Cardiac muscle cell (in vitro differentiated cells and primary cell): ENCODE measurements at places on chromosomes 1 and 21.
A peak's percentile ranks its signal among the peaks of the same experiment; 100 is the strongest.

DNA sequence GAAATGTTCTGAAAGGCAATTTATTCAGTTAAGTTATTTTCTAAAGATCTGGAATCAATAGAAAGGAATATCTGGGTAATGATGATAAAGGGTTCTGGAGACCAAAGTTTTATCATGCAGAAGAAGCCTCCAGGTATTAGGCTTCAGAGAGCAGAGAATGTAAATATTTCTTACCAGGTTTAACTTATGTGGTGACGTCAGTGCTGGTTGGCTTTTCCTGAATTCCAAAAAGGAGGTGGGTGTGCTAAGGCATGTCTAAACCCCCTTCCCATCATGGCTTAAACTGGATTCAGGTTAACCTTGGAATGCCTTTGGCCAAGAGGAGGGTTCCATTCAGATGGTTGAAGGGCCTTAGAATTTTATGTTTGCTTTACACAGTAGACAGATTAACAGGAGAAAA is 829.9 kb downstream of the NCAM2 start:
- no peak for DNase-seq

- no peak for DNase-seq
These were observed 26.1 kb upstream of the SLC30A1 start for GRCh38 chr1:211605034-211605433.

GRCh38 chr1:190963321-190963720 is 485.7 kb upstream of the BRINP3 start:
- DNase-seq: no peak

- DNase-seq: peak; percentile 79
These were observed 28.3 kb downstream of the EIF2D start for GRCh38 chr1:206583707-206584648.

DNA sequence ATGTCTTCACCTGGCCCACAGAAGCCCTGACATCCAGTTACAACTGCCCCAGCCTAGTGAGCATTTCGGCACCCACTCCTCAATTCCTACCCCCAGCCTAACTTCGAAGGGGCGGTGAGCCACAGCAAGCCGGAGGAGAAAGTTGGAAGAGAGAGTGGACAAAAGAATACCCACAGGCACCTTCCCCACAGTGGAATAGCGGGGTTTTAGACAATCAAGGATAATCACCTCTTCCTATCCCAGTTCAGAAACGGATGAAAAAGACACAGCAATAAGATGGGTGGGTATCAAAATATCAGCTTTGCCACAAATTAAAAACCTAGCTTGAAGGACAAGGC is 1.3 kb upstream of the LSS start:
- no peak for DNase-seq

- DNase-seq: no peak
These were observed 12.3 kb downstream of the SMG5 start for GRCh38 chr1:156270314-156270713.

- DNase-seq: no peak
These were observed 15.6 kb upstream of the PIGM start for GRCh38 chr1:160047111-160047991.

DNA sequence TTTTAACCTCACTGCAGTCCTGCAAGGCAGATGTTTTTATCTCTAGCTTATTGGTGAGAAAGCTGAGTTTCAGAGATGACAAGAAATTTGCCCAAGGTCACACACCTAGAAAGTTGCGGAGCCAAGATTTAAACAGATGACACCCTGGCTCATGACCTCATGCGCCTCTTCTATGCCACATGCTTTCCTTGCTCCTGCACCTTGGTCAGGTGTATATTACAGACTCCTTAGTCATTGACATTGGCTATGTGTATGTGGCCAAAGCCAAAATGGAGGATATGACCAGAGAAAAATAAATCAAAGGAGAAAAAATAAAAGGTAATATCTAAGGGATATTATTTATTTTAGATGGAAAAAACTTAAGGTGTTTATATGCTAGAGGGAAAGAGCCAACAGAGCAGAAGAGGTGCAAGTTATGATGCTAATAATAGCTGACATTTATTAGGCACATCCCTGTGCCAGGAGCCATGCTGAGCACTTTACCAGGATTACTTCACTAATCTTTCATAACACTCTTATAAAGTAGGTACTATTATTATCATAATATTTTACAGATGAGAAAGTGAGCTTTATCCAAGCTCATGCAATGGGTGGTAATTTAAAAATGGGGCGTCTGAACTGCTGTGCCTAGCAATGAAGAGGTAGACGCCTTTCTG is 13.8 kb upstream of the MYOC start:
- no peak for DNase-seq

DNA sequence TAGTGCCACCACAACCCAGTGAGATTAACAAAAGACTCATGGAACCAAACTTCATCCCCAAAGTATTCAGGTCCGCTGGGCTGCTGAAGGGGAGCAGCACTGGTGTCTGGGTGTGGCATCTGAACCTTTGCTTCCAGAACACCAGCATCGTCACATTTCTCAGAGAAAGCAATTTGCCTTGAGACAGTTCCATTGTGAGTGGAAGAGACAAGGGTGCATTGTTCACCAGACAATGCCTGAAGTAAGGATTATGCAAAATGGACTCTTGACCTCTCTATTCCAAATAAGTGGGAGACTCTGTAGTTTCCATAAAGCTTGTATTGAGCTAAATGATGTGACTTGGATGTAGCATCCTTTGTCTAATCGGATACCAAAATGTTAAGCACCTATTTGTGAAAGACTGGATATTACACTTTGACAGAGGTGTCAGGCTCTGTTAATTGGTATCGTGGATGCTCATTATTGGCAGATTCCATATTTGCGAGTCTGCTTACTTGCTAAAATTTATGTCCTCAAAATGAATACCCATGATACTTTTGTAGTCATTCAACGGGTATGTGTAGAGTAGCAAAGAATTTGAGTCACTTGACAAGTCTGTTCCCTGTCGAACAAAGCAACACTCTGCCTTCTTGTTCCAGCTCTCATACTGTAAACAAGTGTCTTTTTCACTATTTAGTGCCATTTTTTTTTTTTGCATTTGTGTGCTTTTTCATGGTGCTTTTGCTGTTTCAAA is 75.6 kb downstream of the MRPS6 start:
- no peak for DNase-seq

- no peak for DNase-seq
These were observed 115.5 kb downstream of the ACTL8 start for GRCh38 chr1:17870679-17871078.

DNA sequence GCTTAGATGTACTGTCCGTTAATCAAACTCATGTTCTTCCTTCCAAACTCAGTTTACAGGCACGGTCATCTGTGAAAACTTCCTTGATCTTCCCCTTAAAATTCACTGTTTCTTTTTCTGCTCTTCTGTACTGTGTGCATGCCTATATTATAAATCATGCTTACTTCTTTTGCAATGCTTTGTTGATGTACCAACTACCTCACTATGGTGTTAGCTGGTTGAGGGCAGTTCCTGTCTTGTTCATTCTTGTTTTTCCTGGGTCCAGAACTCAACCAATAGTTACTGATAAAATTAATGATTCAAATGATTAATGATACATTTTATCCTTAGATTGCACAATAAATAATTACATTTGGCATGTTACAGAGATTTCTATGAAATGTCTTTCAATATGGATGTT is 163.8 kb downstream of the CHRM3 start:
- no peak for DNase-seq

GRCh38 chr1:153288634-153289275 is 24.0 kb downstream of the PGLYRP3 start:
- DNase-seq: peak; percentile 2

GRCh38 chr1:229430761-229431283 is 3.1 kb downstream of the ACTA1 start:
- DNase-seq: peak; percentile 90

GRCh38 chr1:115969509-115969908 is 6.8 kb upstream of the SLC22A15 start:
- DNase-seq: peak; percentile 34

GRCh38 chr1:115445090-115445489 is 107.0 kb upstream of the NGF start:
- DNase-seq: no peak

GRCh38 chr1:151060657-151061421 is 642 bp downstream of the MLLT11 start:
- DNase-seq: no peak

DNA sequence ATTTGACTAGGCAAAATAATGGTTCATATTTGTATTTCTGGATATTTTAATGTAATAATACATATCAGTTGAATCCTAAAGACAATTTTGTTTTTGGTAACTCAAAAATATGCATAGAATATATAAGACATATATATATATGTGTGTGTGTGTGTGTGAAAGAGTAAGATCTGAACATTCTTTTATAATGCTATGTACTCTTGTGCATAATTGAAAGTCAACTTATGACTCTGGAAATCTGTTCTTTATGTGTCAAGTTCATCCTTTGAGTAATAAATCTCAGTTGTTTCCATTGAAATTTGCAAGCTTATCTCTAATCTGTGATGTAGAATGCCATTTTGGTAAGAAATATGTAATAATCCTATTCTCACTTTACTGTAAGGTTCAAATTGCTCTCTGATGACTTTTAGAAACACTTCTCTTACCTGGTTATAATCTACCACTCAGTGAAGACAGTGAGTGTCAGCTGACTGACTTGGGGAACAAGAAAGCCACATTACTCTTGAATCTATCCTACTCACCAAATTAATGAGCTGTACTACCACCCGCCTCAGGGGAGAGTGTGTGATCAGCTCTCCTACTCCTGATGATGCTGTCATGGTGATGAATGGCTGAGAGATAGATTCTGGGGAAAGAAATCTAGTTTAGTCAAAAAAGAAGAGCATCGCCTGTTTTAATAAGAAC is 15.0 kb upstream of the NEK7 start:
- DNase-seq: no peak

GRCh38 chr1:6108937-6109614 is 63.4 kb downstream of the KCNAB2 start:
- peak; percentile 54 for DNase-seq

DNA sequence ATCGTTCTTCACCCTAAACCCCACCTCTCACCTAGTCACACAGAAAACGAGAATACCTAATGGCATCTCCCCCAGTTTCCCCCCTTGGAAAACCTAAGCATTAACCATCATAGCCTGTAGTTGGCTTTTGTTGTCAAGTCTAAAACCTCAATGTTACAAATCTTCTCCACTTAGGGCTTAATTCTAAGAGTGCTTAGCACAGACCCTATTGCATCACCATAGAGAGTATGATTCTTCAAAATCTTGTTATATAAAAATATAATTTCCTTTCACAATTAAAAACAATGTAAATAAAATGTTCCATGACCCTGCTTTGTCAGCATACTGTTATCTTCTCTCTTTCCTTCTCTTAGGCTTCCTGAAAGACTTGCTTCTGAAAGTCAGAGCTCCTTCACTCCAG is 263.2 kb upstream of the RGS18 start:
- DNase-seq: no peak

GRCh38 chr1:5765483-5765882 is 226.7 kb downstream of the NPHP4 start:
- DNase-seq: no peak

GRCh38 chr21:34878501-34878900 is 170.6 kb downstream of the RUNX1 start:
- DNase-seq: no peak

- DNase-seq: peak; percentile 23
These were observed 158.9 kb upstream of the COA6 start for GRCh38 chr1:234214129-234214910.

DNA sequence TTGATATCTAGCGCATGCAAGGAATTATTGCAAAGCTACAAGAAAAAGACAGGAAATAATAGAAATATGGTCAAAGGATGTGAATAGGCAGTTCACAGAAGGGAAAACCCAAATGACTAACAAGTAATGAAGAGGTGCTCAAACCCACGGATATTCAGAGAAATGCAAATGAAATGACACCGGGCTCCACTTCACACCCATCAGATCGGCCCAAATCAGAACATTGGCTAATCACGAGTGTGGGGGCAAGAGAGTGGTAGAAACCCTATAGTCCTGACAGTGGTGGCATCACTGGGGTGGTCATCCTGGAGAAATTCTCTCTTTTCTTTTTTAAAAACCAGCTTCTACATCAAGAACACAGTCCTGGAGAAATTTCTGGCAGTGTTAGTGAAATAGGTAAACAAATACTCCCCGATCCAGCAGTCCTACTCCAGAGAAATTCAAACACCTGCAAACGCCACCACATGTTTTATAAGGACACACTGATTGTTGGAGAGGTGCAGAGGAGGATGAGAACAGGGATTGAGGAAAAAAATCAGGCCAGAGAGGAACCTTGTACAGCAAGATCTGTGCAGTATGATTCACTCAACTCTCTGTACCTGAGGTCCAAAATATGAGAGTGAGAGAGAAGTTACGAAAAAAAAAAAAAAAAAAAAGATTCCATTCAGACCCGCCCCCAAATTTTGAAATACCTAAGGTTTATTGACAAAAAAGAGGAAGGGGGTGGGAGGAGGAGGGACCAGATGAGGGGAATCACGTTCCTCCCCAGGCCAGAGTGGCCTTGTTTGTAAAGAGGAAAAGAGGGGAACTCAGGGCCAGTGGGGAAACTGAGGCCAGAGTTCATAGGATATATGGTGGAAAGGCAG is 9.2 kb upstream of the TNFRSF1B start:
- no peak for DNase-seq

DNA sequence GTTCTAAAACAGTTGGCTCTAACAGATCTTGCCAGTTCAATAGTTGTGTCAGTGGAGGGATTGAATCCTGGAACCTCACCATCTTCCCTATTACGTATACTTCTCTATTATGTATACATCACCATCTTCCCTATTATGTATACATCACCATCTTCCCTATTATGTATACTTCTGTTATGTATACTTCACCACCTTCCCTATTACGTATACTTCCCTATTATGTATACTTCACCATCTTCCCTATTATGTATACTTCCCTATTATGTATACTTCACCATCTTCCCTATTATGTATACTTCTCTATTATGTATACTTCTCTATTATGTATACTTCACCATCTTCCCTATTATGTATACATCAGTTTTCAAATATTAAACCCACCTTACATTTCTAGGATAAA is 34.4 kb upstream of the HP1BP3 start:
- DNase-seq: no peak

GRCh38 chr1:202117898-202118371 is 4.8 kb upstream of the GPR37L1 start:
- DNase-seq: no peak

GRCh38 chr1:84089465-84089864 is 54.6 kb upstream of the PRKACB start:
- no peak for DNase-seq

DNA sequence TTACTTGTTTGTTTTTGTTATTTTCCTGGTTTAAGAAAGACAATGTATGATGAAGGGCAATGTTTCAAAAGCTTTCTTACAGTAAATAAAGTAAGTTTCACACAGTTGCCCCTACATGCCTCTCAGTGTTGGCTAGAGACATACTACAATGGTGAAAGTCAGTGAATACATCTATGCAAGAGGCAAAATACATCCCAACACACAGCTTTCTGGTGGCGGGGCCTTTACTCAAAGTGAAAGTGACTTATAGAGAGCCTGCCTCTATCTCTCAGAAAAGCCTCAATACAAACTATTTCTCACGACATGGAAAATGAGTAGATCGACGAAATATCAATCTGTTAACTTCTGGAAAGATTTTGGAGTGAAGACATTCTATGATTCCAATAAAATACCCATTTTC is 122.3 kb downstream of the SLC30A10 start:
- no peak for DNase-seq
